SJCRH30 (cell line): ENCODE measurements at places on chromosomes 11 and 22. TPM values are rescaled to one million over a fixed set of nuclear protein-coding genes. Genes with fewer than 3 reads are reported as not detected.

DNA sequence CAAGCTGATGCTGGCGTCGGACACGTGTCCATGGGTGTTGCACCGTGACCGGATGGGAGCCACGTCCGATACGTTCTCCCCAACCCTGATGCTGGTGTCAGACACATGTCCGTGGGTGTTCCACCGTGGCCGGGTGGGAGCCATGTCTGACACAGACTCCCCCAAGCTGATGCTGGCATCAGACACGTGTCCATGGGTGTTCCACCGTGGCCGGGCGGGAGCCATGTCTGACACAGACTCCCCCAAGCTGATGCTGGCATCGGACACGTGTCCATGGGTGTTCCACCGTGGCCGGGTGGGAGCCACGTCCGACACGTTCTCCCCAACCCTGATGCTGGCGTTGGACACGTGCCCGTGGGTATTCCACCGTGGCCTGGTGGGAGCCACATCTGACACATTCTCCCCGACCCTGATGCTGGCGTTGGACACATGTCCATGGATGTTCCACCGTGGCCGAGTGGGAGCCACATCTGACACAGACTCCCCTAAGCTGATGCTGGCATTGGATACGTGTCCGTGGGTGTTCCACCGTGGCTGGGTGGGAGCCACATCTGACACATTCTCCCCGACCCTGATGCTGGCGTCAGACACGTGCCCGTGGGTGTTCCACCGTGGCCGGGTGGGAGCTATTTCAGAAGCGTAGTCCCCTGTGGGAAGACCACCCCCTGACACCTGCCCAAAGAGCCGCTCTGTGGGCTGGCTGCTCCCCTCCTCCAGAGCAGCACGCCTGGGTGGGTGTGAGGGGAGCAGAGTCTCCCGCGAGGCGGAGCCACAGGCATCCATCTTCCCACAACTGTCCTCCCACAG is 20.0 kb downstream of the SELENOO start:
- no peak overlapping the region for H3K27ac ChIP-seq
- H3K4me1 ChIP-seq, result no peaks in the 10 kb centered on the region
- no peak for DNase-seq
- H3K36me3 ChIP-seq, result peaks cover 82% of the 10 kb centered on the region

DNA sequence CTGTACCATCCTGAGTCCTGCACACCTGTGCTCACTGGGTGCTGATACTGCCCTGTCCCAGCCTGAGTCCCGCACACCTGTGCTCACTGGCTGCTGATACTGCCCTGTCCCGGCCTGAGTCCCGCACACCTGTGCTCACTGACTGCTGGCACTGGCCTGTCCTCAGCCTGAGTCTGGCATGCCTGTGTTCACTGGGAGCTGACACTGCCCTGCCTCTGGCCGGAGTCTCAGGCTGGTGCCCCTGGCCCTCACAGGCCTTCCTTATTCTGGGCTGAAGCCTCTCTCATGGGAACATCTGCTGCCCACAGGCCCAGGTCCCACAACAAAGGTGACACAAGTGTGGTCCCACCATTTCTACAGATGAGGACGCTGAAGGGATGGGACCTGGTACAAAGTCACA is 115.1 kb downstream of the MPPED1 start:
- no peaks in the 10 kb centered on the region for H3K36me3 ChIP-seq
- H3K4me1 ChIP-seq, result no peaks in the 10 kb centered on the region
- peaks cover 5% of the 10 kb centered on the region for H3K27me3 ChIP-seq
- no peak overlapping the region for H3K4me3 ChIP-seq
- H3K27ac ChIP-seq, result no peak overlapping the region

DNA sequence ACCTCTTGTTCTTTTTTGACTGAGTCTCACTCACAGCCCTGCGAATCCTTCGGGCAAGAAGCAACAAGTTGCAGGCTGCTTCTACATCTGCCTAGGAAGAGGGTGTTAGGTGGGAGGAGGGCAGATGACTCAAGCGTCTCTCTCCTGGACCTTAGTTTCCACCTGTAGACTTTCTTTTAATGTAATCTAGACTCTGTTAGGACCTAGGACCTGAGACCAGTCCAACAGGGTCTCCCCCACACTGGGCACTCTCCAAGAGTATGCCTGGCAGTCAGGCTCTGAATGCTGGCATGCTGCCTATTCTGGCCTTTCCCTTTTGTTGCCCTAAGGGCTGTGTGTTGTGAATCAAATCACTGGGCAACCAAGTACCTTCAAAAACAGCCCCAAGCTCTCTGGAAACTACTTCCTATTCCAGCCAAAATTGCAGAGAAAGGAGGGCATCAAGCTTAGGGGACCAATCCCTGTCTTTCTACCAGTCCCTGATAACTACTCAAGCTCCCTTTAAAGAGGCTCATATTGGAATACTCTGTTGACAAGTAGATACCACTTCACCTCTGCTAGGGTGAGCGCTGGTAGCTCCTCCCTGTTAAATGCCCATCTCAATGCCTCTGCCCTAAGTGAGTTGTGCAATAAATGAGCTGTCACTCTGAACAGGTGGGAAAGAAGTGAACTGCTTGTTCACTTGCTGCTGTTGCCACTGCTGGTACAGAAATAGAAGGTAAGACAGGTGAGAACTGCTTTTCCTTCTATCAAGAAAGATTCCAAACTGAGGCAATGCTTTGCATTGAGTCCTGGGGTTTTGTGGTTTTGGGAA is at the start of gene BBOX1:
Gene BBOX1 (plus strand): TSS at position 514 of the 814 bp plus-strand sequence. CDS start 14,616 bp downstream, outside the sequence.
- no peak for DNase-seq
- H3K27me3 ChIP-seq, result no peaks in the 10 kb centered on the region
- no peak within 1 kb of the TSS for H3K4me3 ChIP-seq

The OR5M10 gene
- not detected in 2 replicates for total RNA-seq

The APOL4 gene
- 0.10 TPM in 1 of 2 replicates, not detected in the other for total RNA-seq

The PIK3IP1 gene
- 0.47 and 0.51 TPM in 2 replicates for total RNA-seq

DNA sequence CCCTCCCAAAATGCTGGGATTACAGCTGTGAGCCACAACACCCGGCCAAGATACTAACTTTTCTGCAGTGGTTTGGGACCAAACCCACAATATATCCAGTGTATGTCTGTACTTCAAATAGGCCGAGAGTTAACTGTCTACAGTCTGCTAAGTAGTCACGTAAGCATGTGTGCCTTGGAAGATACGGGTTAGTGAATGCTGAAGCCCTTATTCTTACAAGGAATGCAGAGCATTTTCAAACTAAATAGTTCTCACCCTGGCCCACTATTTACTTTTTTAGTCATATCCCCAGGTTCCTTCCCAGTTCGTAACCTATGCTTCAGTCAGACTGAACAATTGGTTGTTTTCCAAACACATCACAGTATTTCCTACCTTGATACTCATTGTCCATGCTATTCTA is 176.0 kb downstream of the WNT11 start:
- H3K4me3 ChIP-seq, result no peak overlapping the region
- no peak overlapping the region for H3K27ac ChIP-seq
- no peaks in the 10 kb centered on the region for H3K36me3 ChIP-seq
- 0 out of 2 replicates have a peak, but pooled peaks cover 8% of the 10 kb centered on the region for H3K4me1 ChIP-seq
- DNase-seq, result no peak

GRCh38 chr22:40008726-40009291 is 14.1 kb downstream of the FAM83F start:
- peak; percentile 77 for DNase-seq
- no peaks in the 10 kb centered on the region for H3K27me3 ChIP-seq
- peaks cover 29% of the 10 kb centered on the region for H3K4me1 ChIP-seq
- no peaks in the 10 kb centered on the region for H3K36me3 ChIP-seq
- peak overlapping the region; percentile 66 for H3K27ac ChIP-seq

DNA sequence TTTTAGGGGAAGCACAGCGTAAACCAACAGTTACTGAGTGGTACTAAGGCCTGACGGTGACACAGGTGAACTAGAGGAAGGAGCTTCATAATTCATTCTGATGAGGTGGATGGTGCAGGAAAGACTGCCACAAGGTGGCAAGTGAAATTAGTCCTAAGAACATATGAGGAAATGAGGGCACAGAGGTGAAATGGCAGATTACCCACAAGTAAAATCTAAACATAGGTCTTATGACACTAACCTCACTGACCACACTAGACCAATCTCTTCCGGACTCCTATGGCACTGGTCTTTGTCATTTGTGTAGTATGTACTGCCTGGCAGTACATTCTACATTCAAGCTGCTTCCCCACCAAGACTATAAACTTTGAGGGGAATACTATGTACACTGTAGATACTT is 20.2 kb downstream of the GAB2 start:
- no peaks in the 10 kb centered on the region for H3K36me3 ChIP-seq
- no peak overlapping the region for H3K27ac ChIP-seq
- DNase-seq, result no peak
- no peaks in the 10 kb centered on the region for H3K4me1 ChIP-seq
- no peaks in the 10 kb centered on the region for H3K27me3 ChIP-seq

- no peak for DNase-seq
- no peaks in the 10 kb centered on the region for H3K27me3 ChIP-seq
- H3K27ac ChIP-seq, result no peak overlapping the region
Observed at GRCh38 chr11:10139143-10139542, 154.9 kb downstream of the SBF2 start.

DNA sequence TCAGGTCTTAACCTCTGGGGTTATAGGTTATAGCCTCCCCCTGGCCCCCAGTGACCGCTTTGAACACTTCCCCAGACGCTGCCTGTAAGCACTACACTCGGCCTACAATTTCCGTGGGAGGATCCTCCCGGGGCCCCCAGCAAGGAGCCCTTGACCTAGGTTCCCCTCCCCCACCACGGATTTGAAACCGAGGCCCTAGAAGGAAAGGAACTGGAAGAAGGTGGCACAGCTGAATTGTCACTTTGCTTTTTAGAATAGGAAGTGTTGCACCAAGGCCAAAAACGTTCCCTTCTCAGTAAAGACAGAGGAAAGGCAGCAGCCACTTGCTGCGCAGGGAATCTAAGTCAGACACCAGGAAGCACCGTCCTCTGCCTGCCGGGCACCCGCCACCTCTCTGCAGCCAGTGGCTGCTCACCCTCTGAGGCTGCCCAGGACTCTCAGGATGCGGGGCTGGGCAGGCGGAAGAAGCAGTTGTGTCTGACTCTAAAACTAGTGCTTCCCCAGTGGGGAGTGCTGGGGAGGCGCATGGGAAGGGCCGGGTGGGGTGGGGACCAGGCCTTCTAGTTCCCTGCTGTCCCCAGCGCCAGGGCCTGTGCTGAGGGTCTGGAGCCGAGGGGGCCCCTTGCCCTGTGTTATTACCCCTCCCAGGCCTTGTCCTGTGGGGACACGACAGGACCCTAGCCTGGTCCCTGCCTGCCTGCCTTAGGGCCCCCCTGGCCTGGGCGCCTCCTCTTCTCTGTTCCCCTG is 7.9 kb upstream of the FLRT1 start:
- peaks cover 36% of the 10 kb centered on the region for H3K4me1 ChIP-seq
- DNase-seq, result no peak
- H3K36me3 ChIP-seq, result no peaks in the 10 kb centered on the region
- H3K4me3 ChIP-seq, result 0 out of 2 replicates have a peak overlapping the region, but pooled peaks have one; percentile 7

The DYNC2H1 gene
- 12.2 and 13.9 TPM in 2 replicates for total RNA-seq

The GPR83 gene
- 0.04 and 0.05 TPM in 2 replicates for total RNA-seq

DNA sequence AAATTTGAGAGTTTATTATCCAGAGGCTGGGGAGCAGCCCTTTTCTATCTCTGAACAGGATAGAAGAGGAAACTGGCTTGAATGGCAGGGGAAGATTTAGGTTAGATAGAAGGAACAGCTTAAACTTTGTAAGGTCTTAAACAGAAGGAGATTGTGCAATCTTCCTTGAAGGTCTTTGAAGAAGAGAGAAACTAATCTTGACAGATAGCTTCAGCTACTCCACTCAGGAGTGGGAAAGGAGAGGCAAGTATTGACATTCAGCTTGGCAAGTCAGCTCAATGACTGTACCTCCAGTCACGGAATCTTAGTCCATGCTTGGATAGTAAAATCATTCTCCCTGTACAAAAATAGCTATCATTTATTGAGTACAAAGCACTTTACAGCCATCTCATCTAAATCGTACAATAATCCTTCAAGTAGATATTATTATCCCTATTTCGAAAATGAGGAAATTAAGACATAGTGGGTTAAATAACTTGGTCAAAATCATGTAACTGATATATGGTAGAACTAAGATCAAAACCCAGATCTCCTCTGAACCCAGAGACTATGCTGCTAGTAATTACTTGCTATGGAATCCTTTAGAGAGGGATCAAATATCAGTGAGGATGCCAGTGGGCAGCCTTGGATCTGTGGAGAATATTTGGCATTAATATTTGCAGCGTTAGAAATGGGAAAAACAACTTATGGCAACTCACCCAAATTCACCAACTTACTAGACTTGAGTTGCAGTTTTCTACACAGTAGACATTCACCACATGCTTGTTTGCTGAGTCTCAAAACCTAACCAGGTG is 14.6 kb downstream of the C11orf97 start:
- H3K4me1 ChIP-seq, result no peaks in the 10 kb centered on the region
- H3K36me3 ChIP-seq, result no peaks in the 10 kb centered on the region
- no peak overlapping the region for H3K4me3 ChIP-seq
- H3K27ac ChIP-seq, result no peak overlapping the region
- H3K27me3 ChIP-seq, result no peaks in the 10 kb centered on the region
- DNase-seq, result no peak

The DENND5A gene
- 105 and 113 TPM in 2 replicates for total RNA-seq

DNA sequence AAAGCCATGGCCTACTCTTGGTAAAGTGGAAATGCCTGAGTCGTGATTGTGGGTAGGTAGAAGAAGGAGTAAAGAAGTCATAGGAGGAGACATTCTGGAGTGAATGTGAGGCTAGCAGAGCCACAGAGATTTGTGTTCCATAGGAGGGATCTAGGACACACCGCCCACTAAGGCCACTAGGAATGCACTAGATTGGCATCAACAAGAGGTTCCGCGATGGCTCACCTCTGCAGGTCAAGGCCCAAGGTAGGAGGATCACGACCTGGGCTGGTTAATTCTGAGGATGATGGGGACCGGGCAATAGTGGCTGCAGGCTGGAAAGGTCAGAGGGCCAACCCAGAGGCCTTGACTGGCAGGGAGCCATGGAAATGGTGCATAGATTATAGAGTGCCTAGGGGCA is 48.8 kb upstream of the OPCML start:
- H3K27ac ChIP-seq, result no peak overlapping the region
- H3K27me3 ChIP-seq, result no peaks in the 10 kb centered on the region; the same call in 1 of the 2 replicates
- no peaks in the 10 kb centered on the region for H3K4me1 ChIP-seq
- H3K4me3 ChIP-seq, result no peak overlapping the region
- no peak for DNase-seq

GRCh38 chr11:116640641-116641402 is 132.0 kb downstream of the BUD13 start:
- H3K36me3 ChIP-seq, result no peaks in the 10 kb centered on the region
- H3K27ac ChIP-seq, result no peak overlapping the region
- H3K4me3 ChIP-seq, result no peak overlapping the region

- H3K27ac ChIP-seq, result no peak overlapping the region
- H3K36me3 ChIP-seq, result no peaks in the 10 kb centered on the region
- H3K4me1 ChIP-seq, result peaks cover 6% of the 10 kb centered on the region; the same call in 1 of the 2 replicates
Observed at GRCh38 chr22:25016311-25016710, 63.8 kb downstream of the KIAA1671 start.

The HSD17B12 gene
- total RNA-seq, result 84.6 and 88.9 TPM in 2 replicates

The SNX15 gene
- 13.8 and 14.8 TPM in 2 replicates for total RNA-seq

The GRM5 gene
- 0.03 and 0.04 TPM in 2 replicates for total RNA-seq
